Activated CD8-positive, alpha-beta memory T cell treated with anti-CD3 and anti-CD28 coated beads for 48 hours (primary cell): ENCODE measurements at places on chromosomes 6 and 20.

DNA sequence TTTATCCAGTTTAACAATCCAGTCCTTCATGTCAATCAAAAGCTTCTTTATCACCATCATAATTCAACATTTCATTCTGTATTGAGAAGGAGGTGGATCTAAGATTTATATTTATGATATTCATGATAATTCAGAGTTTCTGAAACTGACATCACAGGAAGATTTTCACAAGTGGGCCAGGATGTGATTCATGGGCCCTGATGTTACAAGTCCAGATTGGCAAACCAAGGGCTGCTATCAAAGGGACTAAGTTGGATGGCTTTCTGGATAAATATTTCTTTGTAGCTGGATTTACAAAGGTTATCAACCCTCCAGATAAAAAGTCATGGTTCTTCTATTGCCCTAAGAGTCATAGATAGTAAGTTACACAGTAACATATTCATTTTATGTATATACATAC lies 866.5 kb downstream of the KIF16B start:
- DNase-seq: no peak

- DNase-seq: no peak
These were observed 22.1 kb downstream of the L3MBTL1 start for GRCh38 chr20:43529457-43530153.

GRCh38 chr20:595330-596308 lies 14.5 kb downstream of the TCF15 start:
- no peak for DNase-seq

DNA sequence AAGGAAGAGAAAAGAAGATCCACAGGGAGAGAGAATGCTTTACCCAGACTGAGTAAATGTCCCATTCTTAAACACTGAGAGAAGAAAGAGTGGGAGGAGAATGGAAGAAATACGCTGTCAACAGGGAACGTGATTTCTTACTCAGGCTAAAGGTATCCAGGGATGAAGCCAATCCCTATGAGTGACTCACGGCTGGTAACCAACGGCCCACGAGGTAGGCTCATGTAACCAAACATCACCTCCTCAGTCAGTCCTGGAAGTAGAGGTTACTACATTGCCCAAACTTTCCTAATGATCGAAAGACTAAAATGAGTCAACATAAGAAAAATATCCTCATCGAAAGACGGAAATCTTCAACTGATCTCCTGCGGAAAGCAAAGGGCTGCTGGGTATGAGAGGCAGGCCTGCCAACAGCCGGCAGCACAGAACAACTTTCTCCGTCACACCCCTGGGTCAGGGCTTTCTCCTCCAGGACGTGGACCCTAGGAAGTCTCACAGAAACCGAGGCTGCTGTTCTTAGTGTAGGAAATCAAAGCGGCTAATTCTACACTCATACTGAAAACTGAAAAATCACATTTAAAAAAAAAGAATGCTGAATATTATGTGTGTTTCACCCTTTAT lies 292.6 kb downstream of the GMDS start:
- DNase-seq: no peak

- no peak for DNase-seq
These were observed 15.0 kb downstream of the DLGAP4 start for GRCh38 chr20:36320898-36321695.

DNA sequence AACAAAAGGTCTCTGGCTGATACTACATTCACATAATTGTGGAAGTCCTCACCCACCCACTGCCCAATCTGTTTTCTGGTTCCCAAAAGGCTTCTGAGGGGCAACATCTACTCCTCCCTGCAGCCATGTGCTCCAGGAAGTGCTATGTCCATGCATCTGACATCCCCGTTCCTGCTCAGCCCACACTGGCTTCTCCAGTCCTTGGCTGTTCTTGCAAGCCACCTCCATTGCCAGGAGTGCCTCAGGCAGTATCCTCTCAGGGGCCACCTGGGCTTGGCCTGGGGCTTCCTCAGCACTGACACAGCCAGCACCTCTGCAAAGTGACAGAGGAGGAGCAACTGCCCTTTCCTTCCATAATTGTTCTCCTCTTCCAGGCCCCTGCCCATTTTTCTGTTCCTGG lies 18.3 kb downstream of the ARHGAP18 start:
- DNase-seq: no peak

GRCh38 chr6:7136859-7137334 lies 29.1 kb downstream of the RREB1 start:
- no peak for DNase-seq

- no peak for DNase-seq
These were observed 85.7 kb downstream of the RFPL4B start for GRCh38 chr6:112432853-112433252.

DNA sequence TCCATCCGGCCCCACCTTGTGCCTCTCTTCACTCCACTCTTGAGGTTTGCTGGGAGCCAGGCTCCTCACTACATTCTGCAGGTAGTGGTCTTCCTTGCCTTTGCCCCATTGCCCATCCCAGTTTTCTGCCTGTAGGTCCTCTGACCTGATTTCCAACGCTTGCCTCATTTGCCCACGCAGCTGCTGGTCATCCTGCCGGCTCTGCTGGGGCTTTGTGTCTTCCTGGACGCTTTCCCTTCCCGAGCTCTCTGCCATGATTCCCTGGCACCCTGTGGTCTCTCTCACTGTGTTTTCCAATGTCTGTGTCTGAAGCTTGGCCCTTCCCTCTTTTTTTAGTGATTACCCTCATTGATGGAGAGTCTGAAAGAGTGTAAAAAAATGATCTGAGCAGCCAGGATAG lies 451.6 kb downstream of the UTRN start:
- DNase-seq: no peak

DNA sequence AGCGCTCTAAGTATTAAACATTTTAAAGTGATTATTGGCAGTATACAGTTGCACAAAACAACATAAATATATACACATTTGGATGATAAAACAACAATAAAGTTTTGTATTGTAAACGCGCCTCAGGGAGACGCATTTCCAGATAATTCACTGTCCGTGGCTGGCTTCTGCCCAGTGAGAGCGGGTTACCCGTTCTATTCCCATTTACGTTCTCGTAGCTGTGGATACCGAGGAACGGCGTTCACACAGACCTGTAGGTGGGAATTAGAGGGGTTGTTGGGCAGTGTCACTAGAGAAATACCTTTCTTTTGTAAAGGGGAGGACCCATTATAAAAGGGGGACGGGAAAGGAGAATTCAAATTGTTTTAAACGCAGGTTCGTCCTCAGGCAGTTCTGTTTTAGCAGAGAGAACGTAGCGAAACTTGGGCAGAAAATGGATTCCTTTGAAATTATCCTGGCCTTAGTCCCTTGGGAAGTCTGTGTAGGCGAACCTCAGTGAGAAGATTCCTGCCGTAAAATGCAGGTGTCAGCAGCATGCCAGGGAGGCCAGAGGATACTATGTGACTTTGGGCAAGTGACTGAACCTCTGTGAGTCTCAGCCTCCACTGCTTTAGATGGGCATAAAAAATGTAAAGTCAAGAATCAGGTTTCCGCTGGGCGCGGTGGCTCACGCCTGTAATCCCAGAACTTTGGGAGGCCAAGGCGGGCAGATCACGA lies 756 bp downstream of the MTG2 start:
- no peak for DNase-seq

DNA sequence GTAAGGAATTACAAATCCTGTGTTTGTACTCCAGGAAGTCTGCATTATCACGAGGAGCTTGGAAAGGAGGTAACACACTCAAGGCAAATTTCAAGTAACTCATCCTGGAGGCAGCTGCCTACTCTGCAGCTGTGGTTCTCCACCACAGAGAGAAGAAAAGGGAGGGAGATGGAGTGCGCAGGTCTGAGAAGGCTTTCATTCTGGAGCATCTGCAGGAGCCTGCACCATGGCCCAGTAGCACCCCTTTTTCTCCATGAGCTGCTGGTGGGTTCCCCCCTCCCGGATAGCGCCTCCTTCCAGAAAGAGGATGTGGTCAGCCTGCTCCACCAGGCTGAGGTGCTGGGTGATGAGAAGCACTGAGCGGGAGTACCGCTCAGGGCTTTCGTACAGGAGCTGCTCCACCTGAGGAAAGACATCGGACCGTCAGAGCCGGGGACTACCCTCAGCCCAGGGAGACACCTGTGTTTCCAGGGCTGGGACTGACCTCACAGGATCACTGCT lies 1.6 kb upstream of the PSMB8 start:
- no peak for DNase-seq

- DNase-seq: no peak
These were observed 61.4 kb downstream of the FAM135A start for GRCh38 chr6:70474751-70475150.

DNA sequence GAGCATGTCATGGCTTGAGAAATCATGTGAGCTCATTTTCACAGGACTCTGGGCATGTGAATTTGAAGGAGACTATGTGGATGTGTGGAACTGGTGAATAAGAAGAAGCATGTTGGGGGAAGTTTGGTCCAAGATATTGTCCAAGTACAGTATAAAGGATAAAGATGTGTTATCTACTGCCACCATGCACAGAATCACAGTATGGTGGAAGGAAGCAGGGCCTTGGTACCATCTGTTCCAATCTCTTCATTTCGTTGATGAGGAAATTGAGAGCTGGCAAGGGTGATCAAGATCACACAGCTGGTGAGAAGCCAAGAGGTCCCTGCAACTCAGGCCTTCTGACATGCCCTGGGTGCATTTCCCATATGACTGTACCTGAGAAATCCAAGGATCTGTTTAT lies 31.5 kb upstream of the RIPOR2 start:
- no peak for DNase-seq

DNA sequence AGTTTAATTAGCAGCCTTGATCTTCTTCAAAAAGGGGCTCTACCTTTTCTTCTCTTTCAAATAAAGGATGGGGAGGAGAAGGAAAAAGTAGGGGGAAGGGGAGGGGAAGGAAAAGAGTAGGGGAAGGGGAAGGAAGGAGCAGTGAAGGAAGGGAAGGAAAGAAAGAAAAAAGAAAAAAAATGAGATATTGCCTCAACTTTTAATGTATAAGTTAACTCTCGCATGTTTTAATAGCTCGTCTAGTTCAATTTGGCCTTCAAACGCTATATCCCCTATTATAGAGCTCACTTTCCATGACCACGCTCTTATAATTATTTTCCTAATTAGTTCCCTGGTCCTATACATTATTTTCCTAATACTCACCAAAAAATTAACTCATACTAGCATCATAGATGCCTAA lies 11.9 kb upstream of the RIPOR2 start:
- DNase-seq: no peak

DNA sequence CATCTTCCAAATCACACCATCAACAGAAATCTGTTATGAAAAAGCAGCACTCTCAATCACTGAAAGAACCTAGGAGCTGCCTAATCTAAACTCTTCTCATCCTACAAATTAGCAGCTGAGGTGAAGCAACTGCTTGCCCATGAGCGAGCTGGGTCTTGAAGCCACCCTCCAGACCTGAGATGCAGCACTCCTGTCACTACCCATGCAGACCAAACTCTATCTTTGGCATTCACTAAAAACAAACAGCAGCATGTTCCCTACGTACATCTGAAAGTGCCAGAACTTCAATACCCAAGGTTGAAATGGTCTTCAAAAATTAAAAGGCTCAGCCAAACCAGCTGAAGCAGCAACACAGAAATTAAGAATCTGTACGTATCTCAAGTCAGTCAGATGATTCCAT lies 14.3 kb downstream of the ADNP start:
- DNase-seq: no peak

DNA sequence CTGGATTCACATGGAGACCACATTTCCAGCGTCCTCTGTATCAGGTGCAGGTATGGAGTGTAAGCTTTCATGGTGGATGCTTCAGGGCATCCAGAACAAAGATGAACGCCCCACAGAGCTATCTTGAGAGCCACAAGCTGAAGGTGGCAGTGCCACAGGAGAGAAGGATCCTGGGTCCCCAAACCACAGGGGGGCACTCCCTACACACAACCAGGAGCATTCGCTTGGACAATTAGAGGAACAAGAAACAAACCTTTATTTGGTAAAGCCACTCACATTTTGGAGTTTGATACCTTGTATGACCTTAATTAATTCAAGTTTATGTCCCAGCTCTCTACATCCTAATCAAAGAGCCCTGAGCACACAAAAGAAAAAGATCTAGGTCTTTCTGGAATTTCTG lies 406.3 kb downstream of the PREX1 start:
- no peak for DNase-seq

DNA sequence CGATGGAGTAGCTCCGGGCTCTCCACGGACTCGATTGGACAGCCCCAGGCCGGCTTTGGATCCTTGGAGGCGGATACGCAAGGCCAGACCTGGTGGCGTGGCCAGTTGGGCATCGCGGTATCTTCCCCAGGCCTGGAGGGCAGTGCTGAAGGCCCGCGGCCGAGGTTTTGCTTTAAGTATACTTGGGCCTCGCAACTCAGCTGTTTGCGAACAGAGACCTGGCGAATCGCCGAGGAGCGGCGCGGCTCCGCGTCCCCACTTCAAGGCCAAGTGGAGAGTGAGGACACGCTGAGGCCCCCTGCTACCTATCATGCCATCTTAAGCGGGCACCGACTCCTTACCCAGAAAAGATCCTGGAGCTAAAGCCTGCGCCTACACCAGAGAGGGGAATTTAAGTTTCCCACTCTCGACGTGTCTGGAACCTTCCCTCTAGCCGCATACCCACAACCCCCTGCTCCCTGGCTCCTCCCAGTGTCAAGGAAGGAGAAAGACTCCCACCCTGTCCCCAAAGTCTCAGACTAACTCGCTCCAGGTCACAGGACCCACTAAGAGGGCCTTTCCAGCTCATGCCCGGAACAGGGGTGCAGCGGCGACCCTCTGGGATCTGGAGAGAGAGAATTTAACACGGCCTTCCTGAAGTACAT lies 4.1 kb downstream of the LINC00237 start:
- DNase-seq: no peak

DNA sequence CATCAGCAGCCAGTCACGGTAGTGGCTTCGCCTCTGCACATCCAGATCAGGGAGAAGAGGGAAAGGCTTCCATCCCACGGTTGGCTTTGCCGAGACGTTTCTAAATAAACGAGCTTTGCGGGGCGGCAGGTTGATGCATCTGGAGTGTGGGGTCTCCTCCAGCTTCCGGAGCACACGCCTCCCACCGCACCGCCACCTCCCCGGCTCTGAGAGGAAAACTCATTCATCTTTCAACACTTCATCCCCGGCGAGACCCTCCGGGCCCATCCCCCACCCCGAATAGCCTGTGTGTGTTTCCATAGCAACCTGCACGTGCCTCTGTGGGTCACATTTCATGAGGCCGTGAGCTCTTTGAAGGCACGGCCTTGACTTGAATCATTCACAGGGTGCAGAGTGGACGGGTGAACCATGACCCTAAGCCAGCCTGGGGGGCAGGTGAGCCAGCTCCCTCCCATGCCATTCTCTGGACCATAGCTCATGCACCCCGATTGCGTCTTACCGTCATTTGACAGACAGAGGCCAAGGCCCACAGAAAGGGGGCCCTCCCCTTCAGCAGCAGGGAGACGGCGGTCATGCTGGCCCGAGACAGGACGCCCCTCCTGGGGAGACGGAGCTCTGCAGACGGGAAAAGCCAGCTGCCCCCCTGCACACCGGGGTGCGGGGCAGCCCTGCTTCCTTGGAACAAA lies 16.2 kb upstream of the CHRNA4 start:
- DNase-seq: no peak

GRCh38 chr6:132369526-132369925 lies 31.7 kb downstream of the MOXD1 start:
- no peak for DNase-seq
